Midbrain (tissue), 1 donor: ENCODE measurements at places on chromosomes 12 and 14.

- no peak for DNase-seq
Measured at GRCh38 chr14:30840086-30840779, 34.1 kb upstream of the COCH start.

- no peak for DNase-seq
Measured at GRCh38 chr12:127489061-127489460, 777.9 kb upstream of the TMEM132C start.

GRCh38 chr14:93792391-93792790 is 4.1 kb upstream of the PRIMA1 start:
- DNase-seq, result no peak

DNA sequence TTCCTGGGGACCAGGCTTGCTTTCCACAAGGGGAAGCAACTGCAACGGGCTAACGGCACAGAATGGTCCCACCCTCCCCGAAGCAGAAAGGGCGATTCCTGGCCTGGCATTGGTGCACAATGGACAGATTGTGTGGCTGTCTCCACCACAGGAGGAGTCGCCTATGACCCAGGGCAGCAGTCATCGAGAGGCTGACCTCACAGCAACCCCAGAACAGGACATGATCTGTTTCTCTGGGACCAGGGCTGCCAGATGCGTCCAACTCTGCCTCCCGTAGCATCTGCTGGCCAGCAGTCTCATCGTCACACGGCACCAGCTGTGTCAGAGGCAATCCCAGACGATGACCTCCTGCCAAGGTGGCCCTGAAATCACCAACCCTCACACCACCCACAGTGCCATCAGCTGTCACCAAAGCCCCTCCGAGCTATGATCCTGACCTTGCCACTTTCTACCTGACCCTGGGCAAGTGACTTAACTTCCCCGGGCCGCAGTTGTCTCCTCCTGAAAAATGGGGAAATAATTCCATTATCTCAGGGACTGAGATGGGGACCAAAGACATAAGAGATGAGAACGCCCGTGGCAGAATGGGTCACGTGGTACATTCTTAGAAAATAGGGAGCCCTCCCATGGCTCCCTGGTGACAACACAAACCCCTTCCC is 86.7 kb downstream of the CHGA start:
- DNase-seq, result peak; percentile 91

GRCh38 chr12:12684375-12685106 is 11.4 kb downstream of the GPR19 start:
- DNase-seq, result peak; percentile 79

GRCh38 chr12:119673634-119674033 is 5.7 kb downstream of the PRKAB1 start:
- DNase-seq, result no peak

- no peak for DNase-seq
Measured at GRCh38 chr14:75452324-75452723, 24.5 kb downstream of the JDP2 start.

DNA sequence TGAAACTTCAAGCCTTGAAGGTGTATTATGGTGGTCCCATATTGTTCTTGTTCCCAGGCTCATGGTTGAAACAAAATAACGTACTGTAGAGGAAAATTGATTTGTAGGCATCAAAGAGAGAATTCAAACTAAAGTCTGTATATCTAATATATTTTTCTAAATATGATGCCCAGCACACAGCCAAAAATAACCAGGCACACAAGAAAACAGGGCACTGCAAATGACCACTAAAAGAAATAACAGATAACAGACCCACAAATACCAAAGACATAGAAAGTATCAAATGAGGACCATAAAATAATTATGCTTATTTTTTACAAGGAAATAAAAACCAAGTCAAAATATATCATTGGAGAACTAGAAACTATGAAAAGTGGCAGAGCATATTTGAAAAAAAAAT is 46.8 kb downstream of the LLPH start:
- no peak for DNase-seq

DNA sequence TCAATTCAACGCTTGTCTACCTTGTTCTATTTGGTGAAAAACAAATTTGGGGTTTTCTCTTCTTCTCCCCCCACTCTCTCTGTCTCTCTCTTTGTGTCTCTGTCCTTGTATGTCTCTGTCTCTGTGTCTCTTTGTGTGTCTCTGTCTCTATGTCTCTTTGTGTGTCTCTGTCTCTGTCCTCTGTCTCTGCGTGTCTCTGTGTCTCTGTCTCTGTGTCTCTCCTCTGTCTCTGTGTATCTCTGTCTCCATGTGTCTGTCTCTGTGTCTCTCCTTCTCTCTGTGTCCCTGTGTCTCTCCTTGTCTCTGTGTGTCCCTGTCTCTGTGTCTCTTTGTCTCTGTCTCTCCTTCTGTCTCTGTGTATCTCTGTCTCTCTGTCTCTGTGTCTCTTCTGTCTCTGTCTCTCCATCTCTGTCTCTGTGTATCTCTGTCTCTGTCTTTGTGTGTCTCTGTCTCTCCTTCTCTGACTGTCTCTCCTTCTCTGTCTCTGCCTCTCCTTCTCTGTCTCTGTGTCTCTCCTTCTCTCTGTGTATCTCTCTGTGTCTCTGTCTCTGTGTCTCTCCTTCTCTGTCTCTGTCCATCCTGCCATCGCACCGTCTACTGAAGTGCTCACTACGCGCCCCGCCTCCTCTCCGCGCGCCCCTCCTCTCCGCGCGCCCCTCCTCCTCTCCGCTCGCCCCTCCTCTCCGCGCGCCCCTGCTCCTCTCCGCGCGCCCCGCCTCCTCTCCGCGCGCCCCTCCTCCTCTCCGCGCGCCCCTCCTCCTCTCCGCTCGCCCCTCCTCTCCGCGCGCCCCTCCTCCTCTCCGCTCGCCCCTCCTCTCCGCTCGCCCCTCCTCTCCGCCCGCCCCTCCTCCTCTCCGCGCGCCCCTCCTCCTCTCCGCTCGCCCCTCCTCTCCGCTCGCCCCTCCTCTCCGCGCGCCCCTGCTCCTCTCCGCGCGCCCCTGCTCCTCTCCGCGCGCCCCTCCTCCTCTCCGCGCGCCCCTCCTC is 12.8 kb downstream of the LRCOL1 start:
- no peak for DNase-seq

GRCh38 chr12:51413791-51414190 is 10.8 kb upstream of the SLC4A8 start:
- DNase-seq, result no peak

DNA sequence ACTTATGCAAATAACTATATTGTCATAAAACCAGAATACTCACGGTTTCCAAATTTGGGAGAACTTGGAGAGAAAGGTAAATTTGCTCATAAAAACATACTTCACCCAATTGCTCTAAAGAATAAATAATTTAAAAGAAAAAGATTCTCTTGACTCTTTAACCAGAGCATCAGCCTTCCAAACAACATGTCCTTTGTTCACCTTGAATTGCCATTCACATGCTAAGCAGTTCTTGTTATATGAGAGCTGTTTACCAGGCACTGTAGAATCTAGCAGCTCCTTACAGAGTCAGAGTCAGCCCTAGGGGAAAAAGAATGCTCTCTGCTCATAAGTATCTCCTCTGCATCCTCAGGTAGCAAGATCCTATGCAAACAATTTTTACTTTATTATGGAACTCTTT is 10.2 kb downstream of the SLCO1A2 start:
- DNase-seq, result peak; percentile 77

DNA sequence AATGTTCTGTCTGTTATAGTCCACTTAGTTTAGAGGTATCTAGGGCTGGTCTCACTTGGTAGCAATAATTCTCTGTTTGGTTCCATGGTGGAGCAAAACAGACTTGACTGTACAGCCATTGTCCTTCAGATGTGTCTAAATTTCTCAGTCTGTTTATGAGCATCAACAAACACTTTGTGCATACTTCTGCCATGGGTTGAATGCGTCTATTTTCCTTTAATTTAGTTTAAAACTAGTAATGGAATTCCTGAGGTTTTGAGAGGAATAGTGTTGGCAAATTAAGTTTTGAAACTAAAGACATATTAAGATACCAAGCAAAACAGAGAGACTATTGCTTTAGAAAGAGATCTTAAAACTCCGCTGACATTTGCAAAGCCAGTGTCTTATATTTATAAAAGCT is 22.6 kb downstream of the FRS2 start:
- DNase-seq, result no peak
